ENCODE measurements at places on chromosomes 4 and X.

DNA sequence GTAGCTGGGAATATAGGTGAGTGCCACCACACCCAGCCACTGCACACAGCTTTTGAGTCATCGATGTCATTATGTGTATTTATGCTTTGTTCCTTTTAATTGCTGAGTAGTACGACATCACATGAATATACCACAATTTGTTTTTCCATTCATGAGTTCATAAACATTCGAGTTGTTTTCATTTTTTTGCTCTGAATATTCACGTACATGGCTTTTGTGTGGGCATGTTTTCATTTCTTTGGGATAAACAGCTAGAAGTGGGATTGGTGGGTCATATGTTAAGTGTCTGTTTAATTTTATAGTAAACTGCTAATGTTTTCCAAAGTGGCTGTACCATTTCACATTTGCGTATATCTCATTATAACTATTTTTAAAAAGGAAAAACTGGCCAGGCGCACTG is 45.1 kb upstream of the KDR start:
- no peak for DNase-seq

DNA sequence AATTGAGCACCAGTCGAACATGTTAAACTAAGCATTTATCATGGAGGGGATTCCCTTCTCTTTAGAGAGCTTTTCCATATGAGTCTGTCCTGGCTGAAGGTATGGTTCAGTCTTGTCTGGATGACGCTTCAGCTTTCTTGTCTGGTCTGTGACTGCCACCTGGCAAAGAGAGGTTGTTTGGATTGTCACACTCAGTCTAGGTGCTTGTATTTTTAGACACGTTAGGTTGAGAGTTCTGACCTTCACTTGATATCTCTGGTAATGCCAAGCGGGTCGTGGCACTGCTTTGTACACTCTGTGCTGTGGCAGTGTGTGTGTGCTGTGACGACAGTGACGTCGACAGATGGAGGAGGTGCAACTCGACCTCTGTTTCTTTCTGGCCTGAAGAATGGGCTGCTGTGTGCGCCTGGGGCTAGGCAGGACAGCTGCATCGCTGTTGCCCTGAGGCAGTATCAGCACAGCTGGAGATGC is 12.6 kb downstream of the NOCT start:
- peak; percentile 83 for DNase-seq

DNA sequence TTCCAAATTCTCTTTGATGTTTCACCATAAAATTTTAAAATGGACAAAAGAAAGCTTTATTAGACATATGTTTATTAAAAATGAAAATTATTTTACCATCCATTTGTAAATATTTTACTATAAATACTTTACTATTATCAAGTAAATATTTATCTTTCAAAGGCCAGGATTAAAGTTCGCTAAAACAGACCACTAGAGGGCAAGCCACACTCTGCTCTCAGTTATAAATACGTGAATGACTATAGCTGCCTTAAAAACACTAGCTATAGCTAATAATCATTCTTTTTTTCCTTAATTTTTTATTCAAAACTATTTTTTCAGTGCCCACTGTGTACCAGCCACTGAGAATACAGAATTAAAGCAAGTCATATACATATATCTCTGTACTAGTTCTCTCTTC is 38.6 kb downstream of the UNC5C start:
- DNase-seq: peak; percentile 62

DNA sequence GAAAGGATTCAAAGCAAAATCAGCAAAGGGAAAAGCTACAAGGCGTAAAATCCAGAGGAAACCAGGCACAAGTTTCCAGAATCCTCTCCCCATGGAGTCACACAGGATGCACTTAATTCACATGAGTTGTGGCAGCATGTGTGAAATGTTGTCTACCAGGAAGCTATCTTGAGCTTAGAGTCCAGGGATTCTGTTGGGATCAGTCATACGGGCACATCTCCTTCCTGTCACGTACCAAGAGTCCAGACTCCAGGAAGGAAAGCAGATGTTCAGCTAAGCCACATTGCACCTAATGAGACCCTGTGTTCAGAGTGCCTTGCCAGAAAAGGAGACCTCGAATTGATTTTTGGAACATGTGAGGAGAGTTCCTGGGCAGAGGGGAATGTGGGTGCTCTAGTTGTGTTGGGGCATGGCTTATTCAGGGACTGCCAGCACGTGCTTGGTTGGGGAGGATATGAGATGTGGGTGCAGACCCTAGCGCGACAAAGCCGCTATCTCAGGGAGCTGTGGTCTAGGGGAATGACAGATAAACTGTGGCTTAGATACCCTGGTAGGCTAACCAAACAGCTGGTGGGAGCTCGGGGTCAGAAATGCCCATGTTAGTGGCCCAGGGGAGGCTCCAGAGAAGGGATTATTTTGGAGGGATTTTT is 70.0 kb downstream of the EVC start:
- no peak for DNase-seq

- no peak for DNase-seq
Measured at GRCh38 chr4:6746721-6747293, 30.8 kb downstream of the BLOC1S4 start.

GRCh38 chr4:139301821-139302611 is at the start of gene NDUFC1:
NDUFC1 (minus strand) TSS chr4:139302477; CDS start chr4:139295798, 6,679 bp downstream.
- DNase-seq: peak; percentile 32

- DNase-seq: no peak
Measured at GRCh38 chr4:26197018-26197779, 123.6 kb upstream of the RBPJ start.

GRCh38 chr4:182649698-182650477 is 267.3 kb downstream of the DCTD start:
- no peak for DNase-seq

DNA sequence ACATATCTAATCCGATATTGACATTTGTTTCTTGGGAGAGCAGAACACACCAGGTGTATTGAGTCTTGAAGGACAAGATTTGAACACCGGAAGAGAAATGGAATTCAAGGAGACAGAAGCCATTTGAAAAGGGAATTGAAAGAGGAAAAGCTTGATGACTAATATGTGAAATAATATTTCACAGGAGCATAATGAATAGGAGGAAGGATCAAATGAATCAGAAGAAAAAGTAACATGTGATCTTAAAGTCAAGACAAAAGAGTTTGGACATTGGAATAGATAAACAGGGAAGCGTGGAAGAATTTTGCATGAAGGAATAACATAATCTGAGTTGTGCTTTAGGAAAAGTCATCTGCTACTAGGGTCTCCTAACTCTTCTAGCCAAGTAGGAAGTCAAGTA is 145.5 kb upstream of the PDHA2 start:
- no peak for DNase-seq

DNA sequence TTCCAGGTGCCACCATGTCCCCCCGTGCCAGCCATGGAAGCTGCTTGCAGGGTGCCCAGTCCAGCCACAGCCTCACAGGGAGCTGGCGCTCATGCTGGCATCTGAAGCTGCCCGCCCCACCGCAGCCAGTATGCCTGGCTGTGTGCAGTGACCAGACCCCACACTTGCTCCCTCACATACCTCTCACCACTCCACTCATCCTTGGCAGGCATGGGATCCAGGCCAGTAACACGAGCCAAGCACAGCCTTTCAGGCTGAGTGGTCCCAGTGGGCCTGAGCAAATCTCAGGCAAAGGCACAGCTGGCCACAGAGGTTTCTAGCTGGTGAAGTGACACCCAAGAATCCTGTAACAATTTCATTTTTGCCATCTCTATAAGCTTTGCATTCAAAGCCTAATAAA is 48.4 kb upstream of the SEC24B start:
- no peak for DNase-seq

GRCh38 chr4:75630174-75630936 is at the start of gene CDKL2:
CDKL2 (minus strand) TSS chr4:75630528; CDS start chr4:75625988, 4,540 bp downstream.
- DNase-seq: peak; percentile 70

- DNase-seq: no peak
Measured at GRCh38 chr4:25977397-25978170, 63.6 kb downstream of the SMIM20 start.

DNA sequence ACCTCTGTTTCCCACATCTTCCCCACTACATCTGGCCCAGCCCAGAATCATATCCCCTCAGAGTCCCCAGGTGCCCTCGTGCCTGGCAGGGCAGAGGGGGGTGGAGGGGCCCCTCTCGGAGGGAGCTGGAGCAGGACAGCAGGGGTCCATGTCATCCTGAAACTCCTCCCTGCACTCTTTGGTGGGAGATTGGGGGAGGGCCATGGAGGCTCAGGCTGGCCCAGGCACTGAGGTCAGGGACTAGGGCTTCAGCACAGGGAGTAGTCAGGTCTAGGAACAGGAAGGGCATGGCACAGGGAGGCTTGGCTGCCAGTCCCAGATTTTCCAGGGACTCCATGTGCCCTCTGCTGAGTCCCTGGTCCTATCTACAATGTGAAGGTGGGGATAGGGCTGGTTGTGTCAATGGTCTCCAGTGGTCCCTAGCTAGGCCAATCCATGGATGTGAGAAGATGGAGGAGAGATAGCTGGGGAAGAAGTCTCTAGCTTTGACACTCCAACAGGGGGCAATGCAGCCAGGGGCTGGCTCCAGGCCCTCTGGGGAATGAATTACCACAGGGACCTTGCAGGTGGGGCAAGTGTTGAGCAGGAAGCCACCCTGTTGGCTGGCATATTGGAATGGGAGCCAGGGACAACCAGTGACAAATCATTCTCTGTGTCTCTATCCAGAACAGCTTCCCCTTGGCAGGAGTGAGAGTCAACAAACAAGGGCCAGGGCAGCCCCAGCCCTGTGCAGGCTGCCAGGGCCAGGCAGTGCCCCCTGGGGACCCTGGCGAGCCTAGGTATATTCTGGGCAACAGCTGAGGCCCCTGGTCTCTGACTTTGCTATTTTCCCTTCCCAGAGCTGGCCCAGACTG is 154.4 kb downstream of the EFNB1 start:
- no peak for DNase-seq

GRCh38 chrX:20974326-20974725 is 399.9 kb upstream of the CNKSR2 start:
- DNase-seq: no peak

- no peak for DNase-seq
Measured at GRCh38 chr4:112472318-112472717, 43.7 kb downstream of the NEUROG2 start.

GRCh38 chrX:155001873-155002272 is 20.6 kb downstream of the F8 start:
- no peak for DNase-seq

GRCh38 chr4:95674521-95674981 is 125.8 kb upstream of the UNC5C start:
- DNase-seq: no peak

DNA sequence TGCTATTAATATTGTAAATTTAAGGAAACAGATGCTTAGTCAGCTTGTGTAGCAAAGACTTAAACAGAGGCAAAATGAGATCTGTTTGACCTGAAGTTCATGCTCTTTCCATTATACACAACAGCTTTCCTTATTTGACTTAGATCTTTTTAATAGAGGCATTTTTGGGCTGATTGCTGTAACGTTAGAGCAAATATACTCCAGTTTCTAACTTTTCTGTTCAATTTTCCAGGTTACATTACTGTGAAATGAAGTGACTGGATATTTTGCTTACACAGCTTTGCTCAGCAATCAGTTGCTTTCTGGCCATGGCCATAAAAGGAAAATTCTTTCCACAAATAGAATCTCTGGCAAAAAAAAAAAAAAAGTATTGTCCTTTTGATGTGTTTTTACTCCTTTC is 146.2 kb downstream of the PCDH7 start:
- DNase-seq: no peak

GRCh38 chr4:8592366-8593263 is at the start of gene CPZ:
CPZ (plus strand) TSS chr4:8592765; CDS start chr4:8592834, 69 bp downstream.
- DNase-seq: no peak

DNA sequence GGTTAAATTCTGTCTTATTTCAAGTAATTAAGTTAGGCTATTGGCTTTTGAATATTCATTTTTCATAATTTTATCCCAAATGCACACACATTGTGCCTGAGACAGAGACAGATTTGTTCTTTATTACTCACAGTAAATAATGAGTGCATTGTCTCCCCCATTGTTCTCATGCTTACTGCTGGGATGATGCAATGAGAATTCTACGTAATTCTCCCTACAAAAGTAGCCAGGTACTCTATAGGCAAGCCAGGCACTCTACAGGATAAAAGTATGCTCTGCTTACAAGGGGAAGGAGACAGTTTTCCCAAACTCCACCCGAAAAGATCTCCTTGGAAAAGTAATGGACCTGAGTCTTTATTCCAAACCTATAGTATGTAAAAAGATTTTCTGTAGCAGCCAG is 1890.7 kb upstream of the PCDH10 start:
- peak; percentile 77 for DNase-seq
